Stimulated activated CD4-positive, alpha-beta T cell treated with anti-CD3 and anti-CD28 coated beads, TNF-alpha, amount 100 ng/mL, for 1 hour (primary cell): ENCODE measurements at places on chromosomes 12 and 14.

DNA sequence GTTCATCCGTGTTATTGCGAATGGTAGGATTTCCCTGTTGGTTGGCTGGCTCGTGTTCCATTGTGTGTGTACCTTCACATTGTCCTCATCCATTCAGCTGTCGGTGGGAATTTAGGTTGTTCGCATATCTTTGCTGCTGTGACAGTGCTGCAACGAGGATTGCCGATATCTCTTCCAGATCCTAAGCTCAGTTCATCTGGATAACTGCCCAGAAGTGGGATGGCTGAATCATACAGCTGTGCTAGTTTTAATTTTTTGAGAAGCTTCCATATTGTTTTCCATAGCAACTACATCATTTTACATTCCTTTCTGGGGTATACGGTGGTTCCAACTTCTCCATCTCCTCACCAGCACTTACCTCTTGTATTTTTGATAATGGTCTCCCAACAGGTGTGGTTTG, 292.8 kb upstream of the SFSWAP start:
- DNase-seq = no peak

DNA sequence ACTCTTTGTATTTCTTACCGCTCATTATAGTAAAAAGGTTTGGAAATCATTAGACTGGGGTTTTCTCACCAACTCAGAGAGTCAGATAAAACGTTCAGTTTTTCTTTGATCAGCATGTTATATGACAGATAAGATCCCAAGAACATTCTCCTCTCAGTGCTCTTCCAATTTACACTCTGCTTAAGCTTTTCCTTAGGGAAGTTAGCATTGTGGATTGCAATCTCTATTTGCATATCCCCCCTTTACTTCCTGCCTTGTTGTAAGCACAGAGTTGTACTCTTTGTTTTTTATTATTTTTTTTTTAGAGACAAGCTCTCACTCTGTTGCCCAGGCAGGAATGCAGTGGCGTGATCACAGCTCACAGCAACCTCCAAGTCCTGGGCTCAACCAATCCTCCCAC, 11.4 kb upstream of the CFAP54 start:
- no peak for DNase-seq

- DNase-seq = no peak
Measured at GRCh38 chr14:21556378-21557083, 23.3 kb downstream of the OR10G3 start.

DNA sequence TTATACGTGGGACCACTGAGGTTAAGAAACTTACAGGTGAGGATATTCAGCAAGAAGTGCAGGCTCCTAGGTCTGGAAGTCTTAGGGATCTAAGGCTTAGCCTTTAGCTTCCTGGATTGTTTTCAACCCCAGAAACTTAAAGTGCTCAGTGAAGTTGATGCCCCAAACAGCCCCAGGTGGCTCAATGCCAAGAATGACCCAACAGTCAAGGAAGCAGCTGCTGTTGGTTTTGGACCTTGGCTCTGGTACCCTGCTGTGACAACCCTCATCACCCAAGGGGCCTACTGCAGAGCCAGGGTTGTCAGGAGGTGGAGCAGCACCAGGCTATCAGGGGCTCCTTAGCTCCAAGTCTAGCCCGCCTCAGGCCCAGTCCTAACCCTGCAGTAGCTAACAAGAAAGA, 36.8 kb downstream of the VDR start:
- no peak for DNase-seq

GRCh38 chr12:5176036-5176435, 132.4 kb downstream of the KCNA5 start:
- no peak for DNase-seq

DNA sequence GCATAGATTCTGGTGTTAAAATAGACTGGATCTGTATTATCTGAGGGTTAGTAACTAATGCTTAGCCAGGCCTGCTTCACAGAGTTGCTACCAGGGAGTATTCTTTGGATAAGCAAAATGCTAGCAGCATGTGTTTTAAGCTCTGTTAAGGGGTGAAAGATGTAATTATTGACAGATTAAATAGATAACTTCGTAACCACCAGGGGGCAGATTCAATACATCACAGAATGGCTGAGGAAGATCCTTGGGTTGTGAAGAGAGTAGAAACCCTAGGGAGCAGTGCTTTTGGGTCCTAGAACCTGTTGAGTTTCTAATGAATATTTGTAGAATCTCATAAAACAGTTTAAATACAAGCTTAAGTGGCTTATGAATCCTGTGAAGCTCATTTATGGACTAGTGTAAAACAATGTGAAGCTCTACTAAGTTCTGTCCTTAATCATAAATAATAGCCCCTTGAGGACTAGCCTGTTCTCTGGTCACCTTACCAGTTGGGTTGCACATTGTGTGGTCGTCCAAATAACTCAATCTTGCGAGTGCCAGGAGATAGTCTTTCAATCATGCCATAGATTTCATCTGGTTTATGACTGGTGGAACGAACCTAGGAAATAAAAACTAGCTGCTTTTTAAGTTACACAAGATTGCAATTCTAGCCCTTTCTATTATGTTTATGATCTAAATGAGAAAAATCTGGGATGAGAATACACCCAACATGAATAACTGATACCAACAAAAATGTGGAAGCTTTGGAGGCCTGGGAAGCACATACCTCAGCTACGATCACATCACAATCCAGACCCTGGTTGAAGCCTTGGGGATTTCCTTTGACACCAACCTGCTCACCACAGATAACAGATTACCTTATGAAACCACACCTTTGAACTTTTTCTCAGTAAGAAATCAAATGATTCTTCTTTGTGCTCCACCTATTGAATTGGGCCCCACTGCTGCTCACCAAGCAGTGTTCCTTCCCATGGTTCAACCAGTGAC, 12.3 kb downstream of the METTL3 start:
- no peak for DNase-seq

DNA sequence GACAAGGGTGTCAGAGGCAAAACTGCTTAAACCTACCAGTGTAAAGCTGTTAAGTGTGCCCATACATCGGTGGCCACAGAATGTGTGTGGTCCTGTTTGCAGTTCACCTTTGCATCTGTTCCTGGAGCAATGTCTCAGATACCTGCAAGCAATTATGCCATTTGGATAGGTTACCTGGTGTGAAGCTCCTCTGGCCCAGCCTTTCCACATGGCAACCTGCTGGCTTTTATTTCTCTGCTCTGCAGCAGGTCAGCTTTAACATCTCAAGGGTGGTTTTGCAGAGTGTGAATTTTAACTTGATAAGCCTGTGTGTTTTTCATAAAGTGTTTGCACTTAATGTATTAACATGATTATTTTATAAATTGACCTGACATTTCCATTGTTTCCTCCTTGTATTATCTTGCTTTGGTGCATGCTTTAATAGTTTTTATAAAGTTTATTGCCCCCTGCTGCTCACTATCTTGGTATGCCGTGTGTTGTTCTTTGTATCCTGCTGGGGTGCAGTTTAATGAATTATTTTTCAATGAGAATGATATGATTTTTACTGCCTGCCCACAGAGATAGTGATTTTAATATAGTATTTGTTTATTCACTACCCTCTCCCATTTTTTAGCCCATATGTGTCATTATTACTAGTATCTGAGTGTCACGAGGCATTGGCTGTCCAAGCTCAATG, 403.8 kb downstream of the NPAS3 start:
- DNase-seq = no peak

- no peak for DNase-seq
Measured at GRCh38 chr12:50642035-50642451, 121.9 kb upstream of the ATF1 start.

DNA sequence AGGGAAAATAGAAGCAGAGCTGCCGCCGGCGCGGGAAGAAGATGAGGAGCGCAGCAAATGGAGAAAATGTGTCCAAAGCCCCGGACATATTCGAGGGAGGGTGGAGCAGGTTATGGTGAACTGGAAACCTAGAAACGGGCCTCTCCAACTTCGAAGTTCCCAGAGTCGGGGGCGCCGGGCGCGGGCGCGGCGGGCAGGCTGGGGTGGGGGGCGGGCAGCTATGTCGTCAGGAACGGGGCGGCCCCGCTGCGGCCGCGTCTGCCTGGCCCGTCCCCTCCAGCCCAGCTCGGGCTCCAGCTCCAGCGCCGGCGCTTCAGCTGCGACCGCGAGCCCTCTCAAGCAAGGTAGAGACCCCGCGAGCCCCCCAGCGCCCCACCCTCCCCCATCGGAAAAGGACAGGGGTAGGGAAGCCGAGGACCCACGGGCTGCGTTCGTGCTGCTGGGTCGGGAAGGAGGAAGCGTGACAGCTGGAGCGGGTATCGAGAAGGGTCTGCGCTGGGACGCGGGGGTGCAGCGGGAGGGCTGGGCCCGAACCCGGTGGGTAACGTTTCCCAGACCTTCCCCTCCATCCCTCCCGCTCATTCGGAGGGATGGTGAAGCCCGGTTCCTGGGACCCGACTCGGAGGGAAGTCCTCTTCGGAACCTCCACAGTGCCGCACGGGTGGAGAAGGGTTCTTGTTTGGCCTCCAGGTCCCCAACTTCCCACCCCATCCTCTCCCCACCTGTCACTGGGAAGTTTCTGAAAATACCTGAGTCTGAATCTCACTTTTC, 1.0 kb downstream of the DGKA start:
- no peak for DNase-seq

DNA sequence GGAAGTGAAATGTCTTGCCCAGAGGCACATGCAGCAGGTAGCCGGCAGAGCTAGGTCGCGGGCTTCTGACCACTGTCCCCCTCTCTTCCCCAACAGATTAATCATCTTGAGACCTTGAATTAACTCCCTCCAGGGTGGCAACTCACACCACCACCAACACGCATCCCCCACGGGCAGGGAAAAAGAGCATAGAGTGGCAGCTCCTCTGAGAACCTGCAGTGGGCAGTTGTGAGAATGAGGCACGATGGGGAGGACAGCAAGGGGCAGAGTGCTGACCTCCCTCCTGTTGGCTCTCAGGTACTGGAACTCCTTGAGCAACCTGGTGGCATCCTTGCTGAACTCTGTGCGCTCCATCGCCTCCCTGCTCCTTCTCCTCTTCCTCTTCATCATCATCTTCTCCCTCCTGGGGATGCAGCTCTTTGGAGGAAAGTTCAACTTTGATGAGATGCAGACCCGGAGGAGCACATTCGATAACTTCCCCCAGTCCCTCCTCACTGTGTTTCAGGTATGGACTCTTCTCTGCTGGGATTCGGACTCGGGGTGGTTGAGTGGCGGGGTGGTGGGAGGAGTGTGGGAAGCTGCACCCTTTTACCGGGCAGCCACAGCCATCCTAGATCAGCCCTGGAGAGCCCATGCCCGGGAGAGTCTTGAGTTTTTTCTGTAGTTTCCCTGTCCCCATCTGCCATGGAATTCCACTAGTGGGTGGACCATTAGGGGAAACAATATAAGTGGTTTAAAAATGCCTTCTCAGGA, 213.3 kb upstream of the FKBP4 start:
- no peak for DNase-seq

GRCh38 chr12:67702136-67702535, 53.6 kb downstream of the DYRK2 start:
- no peak for DNase-seq

DNA sequence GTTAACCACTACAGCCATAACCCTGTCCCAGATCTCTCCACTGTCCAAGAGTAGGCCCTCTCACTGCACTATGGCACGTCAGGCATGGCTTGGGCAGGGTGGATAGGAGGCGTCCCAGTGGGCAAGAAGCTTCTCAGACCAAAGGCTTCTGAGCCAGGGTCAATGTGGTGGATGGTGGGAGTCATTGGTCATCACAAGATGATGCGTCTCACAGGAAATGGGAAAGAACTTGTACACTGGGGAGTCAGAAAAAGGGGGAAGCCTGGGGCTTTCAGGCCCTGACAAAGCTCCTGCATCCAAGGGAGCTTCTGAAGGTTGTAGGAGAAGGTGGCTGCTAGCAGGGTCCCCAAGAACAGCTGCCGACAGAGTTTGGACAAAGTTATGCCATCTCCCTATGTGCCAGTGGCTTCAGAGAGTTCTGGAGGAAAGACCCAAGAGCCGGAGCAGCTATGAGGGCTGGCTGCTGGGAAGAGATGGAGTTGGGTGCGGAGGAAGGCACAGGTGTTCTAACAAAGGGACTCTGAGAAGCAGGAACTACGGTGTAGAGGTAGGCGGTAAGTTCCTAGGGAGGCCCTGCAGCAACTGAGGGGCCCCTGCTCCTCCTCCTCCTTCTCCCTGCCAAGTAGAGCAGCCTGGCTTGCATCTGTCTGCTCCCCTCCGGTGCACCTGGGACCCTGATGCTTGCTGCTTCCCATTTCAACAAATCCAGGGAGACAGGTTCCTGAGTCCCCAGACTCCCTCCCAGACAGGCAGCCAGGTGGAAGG, 81.1 kb downstream of the ARL6IP4 start:
- DNase-seq = no peak

DNA sequence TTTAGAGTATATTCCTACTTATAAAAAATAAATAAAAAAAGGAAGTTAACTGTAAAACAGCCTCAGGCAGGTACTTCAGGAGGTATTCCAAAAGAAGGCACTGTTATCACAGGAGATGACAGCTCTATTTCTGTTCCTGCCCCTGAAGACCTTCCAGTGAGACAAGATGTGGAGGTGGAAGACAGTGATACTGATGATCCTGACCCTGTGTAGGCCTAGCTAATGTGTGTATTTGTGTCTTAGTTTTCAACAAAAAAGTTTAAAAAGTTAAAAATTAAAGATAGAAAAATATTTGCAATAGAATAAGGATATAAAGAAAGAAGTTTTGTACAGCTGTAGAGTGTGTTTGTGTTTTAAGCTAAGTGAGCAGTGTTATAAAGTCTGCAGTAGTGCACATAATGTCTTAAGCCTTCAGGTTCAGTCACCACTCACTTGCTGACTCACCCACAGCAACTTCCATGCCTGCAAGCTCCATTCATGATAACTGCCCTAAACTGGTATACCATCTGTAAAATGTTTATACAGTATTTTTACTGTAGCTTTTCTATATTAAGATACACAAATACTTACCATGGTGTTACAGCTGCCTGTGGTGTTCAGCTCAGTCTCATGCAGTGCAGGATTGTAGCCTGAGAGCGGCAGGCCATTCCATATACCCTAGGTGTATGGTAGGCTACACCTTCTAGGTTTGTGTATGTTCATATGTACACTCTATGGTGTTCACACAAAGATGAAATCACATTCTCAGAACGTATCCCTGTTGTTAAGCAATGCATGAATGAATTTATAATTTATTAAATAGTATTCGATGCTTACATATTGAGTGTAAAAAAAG, 121.1 kb downstream of the ANO6 start:
- DNase-seq = no peak

- no peak for DNase-seq
Measured at GRCh38 chr12:75720812-75721641, 209.6 kb upstream of the KRR1 start.

- no peak for DNase-seq
Measured at GRCh38 chr14:103502877-103503276, 19.8 kb downstream of the CKB start.

DNA sequence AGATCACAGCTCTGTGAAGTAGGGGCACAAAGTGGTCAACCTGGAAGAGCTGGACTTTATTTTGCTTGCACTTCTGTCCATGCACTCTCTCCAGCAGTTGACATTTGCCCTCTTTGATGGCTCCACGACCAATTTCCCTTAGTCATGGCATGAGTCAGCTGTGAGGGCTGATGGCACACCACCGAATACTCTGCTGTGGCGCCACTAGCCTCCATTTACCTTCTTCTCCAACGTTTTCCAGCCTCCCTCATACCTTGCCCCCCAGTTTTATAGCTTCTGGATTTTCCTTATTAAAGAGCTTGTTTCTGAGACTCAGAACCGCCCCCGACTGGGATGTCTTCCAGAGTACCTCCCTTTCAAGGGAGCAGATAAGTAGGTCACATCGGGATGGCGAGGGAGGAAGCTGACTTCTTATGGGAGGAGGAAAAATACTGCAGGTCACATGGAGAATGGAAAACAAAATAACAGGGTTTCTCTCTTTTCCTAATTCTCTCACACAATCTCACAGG, 17.6 kb downstream of the NINJ2 start:
- DNase-seq = no peak

GRCh38 chr12:90455756-90456155, 499.2 kb downstream of the CCER1 start:
- no peak for DNase-seq
